ENCODE measurements at places on chromosomes 5 and 9.

GRCh38 chr9:117044241-117044640 lies 357.1 kb downstream of the TRIM32 start:
- DNase-seq = no peak

DNA sequence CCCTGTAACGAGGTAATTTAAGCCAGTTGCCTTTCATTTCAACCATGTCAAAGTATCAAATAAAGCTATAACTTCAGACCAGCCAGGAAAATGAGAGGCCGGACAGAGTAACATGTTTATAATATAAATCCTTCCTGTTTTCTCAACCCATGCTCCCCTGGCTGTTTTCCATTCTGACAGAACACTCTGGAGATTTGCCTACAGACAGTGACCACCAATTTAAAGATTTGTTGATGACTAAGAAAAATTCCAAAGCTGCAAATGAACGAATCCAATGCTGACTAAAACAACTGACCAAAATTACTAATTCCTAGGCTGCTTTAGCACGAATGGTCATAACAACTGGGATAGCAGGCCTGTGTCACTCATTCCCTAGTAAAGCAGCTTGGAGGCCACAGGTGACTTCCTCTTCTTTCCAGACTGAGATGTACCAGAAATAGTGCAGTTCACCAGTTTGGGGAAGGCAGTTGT lies 141.4 kb downstream of the AOPEP start:
- no peak for DNase-seq

GRCh38 chr5:33258553-33258952 lies 182.2 kb upstream of the TARS1 start:
- DNase-seq = no peak

- no peak for DNase-seq
These were observed 136.4 kb upstream of the FBXL7 start for GRCh38 chr5:15363601-15364000.

GRCh38 chr9:112945620-112946208 lies 55.0 kb upstream of the SLC46A2 start:
- no peak for DNase-seq

DNA sequence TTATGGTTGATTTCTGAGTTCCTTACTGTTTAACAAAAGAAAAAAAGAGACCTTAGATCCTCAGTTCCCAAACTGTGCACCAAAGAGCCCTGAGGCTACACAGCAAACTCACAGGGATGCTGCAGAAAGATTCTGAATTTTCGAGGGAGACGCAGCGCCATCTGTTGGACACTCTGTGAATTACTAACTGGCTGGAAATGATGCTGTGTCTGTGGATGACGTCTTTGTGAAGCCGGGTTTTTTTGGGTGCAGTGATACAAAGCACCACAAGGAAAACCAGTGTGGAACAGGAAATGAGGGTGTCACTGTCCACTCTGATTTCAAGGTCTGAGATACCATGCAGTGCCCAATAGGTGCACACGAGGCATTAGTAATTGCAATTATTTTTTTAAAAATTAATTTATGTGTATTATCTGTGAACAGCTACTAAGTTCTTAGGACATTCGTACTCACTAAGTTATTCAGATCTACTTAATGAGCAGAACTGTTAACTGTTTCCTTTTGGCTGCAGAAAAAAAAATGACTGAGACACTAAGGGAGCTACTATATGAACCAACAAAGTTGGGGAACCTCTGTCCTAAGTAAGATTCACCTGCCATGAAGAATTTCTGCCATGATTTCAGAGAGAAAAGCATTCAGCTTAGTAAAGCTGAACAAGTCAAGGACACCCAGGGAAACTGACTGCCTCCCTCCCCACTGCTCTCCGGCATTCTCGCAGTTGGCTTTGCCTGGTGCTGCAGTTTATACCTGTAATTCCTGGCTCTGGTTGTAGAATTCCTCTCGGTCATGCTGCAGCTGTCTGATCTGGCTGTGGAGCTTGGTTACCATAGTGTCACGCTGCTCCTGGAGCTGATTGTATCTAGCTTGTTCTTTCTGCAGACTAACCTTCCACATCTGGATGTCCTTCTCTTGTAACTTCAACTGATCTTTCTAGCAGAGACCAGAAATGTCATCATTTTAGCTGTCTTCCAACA lies 23.4 kb downstream of the SPACA9 start:
- peak; percentile 44 for DNase-seq

DNA sequence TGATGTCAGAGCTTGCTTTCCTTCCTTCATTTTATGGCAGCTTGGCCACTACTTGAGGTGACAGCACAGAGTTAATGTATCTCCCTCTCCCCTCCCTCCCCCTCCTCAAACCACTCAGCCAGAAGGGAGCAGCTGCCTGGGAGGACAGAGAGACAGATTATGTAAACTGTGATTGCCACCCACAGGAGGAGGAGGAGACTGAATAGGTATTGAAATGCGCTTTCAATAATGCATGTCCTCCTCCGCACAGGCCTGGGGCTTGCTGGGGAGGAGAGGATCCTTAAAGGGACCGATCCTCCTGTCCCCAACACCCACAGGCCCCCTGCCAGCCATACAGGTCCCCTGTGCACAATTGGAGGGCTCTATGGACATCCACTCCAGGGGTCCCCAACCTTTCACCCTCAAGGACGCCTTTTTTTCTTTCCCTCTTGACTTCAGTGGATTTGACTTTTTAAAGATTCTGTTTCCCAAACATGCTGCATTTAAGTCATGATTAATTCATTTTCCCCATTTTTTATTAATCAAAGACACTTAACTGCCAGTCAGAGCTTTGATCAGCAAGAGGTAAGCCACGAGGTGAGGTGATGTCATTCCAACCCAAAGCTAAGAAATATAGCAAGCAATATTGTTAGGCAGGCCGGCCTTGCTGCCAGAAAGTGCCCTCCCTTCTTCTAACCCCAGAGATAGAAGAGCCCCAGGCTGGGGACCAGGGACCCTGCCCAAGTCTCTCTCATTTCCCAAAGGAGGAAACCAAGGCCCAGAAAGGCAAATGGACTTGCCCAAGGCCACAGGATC lies 47.5 kb upstream of the CPLX2 start:
- DNase-seq = no peak

GRCh38 chr5:119273391-119273839 lies 82.4 kb upstream of the TNFAIP8 start:
- DNase-seq = no peak

- no peak for DNase-seq
These were observed 66.2 kb downstream of the TRIO start for GRCh38 chr5:14209222-14209822.

DNA sequence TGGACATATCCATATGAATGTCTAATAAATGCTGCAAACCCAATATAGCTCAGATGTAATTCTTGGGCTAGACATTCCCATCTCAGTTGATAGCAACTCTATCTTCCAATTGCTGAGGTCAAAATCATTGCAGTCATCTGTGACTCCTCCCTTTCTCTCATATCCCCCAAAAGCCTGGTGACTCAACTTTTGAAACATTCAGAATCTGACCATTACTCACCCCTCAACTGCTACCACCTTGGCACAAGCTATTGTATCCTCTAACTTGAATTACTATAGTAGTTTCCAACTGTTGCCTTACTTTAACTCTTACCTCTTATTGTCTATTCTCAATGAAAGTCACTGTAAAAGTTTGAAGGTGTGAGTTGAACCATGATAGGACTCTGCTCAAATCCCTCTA lies 600.1 kb upstream of the RGMB start:
- DNase-seq = peak; percentile 5

Data from epithelial cell of prostate (primary cell).